Activated CD4-positive, alpha-beta T cell treated with anti-CD3 and anti-CD28 coated beads, Interleukin-2, amount 50 U/mL, for 48 hours (primary cell): ENCODE measurements at places on chromosomes 3 and 15.

DNA sequence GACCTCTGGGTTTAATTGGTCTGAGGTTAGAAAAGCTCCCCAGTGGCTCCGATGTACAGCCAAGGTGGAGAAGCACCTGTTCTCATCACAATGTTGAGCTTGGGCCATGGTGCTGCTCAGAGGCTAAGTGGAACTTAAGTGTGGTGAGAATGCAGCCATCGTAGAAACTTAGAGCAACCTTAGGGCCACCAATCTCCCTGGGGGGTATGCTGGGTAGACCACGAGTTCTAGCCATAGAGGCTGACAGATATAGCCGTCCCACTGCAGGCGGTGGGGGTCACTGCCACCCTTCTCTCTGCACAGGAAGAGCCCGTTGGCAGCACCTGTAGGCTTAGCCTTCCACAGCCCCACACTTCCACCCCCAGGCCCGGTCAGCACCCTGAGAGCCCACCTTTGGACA, 38.0 kb downstream of the MGLL start:
- DNase-seq = no peak

- peak; percentile 39 for DNase-seq
These were observed 1.4 kb downstream of the HTD2 start for GRCh38 chr3:58307639-58308215.

DNA sequence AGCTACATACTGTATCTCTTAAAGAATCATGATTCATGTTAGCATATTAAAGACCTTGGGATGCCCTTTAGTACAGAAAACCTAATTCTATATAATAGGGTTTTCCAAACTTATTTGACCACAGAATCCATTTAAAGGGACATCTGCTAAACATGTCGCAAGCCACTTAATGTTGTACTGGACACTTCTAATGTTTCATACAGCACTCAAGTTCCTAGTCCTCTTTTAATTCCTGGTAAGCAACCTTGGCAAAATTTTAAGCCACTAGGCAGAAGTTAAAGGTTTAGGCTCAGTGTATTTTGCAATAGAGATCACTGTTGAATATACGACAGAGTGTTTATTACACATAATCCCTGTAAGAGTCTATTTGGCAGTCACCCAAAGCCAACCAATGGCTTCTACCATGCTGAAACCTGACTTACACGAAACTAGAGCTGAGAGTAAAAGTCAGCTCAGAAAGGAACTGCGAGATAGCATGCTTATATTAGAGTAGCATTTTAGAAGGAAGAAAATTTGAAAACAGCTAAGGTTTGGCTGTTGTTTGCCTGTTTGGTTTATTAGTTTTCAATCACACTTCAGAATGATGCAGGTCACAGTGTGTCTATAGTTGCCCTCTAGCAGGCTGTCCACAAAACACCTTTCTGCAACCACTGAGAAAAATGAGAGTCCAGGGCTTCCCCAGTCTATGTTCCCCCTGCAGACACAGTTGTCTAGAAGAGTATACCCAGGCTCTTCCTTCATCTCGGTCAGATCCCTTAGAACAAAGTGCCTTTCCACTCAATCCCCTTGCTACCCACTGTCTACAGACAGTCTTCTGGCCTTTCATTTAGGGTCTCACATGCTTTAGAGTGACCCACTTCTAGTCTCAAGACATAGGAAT, 104.4 kb downstream of the FMN1 start:
- DNase-seq = no peak

- DNase-seq = no peak
These were observed 193.2 kb downstream of the CLSTN2 start for GRCh38 chr3:140128217-140128616.

GRCh38 chr15:95559875-95560394, 770.6 kb upstream of the NR2F2 start:
- DNase-seq = no peak

GRCh38 chr3:74287557-74287956, 326.9 kb downstream of the CNTN3 start:
- DNase-seq = no peak

DNA sequence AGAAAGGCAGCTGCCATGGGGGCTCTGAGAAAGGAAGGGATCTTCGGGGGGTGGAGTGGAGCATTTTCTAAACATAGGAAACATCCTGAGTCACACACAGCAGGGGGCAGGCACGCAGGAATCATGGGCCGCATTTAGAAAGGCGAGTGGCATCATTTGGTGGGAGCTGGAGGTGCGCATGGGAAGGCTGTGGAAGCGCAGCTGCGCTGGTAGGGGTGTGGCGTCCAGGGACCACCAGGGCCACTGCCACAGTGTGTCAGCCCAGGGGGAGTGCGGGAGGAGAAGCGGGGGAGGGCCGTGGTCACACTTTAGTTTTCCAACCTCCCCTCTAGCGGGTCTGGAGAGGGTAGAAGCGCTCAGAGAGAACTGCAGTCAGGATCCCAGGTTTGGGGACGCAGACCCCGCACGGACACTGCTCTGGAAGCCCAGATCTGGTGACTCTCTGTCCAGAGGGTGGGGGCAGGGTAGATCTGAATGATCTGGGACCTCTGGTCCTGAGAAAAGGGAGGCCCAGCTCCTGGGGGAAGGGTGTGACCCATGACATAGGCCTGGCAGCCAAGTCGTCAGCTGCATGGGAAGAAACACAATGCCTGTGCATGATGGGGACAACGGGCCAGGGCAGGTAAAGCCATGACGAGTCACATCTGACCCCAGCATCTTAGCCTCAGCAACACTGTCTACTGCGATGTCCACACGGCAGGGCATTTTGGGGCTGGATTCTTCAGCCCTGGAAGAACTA, 88.0 kb upstream of the IQSEC1 start:
- no peak for DNase-seq

- no peak for DNase-seq
These were observed 103.4 kb downstream of the LSAMP start for GRCh38 chr3:116341899-116342298.
